ENCODE measurements at places on chromosomes 1 and 21.

- DNase-seq = no peak
These were observed 9.3 kb downstream of the LEPR start for GRCh38 chr1:65429806-65430205.

- DNase-seq = no peak
These were observed 120.1 kb upstream of the SGIP1 start for GRCh38 chr1:66413838-66414175.

GRCh38 chr1:94535095-94535494, 6.5 kb downstream of the F3 start:
- no peak for DNase-seq

DNA sequence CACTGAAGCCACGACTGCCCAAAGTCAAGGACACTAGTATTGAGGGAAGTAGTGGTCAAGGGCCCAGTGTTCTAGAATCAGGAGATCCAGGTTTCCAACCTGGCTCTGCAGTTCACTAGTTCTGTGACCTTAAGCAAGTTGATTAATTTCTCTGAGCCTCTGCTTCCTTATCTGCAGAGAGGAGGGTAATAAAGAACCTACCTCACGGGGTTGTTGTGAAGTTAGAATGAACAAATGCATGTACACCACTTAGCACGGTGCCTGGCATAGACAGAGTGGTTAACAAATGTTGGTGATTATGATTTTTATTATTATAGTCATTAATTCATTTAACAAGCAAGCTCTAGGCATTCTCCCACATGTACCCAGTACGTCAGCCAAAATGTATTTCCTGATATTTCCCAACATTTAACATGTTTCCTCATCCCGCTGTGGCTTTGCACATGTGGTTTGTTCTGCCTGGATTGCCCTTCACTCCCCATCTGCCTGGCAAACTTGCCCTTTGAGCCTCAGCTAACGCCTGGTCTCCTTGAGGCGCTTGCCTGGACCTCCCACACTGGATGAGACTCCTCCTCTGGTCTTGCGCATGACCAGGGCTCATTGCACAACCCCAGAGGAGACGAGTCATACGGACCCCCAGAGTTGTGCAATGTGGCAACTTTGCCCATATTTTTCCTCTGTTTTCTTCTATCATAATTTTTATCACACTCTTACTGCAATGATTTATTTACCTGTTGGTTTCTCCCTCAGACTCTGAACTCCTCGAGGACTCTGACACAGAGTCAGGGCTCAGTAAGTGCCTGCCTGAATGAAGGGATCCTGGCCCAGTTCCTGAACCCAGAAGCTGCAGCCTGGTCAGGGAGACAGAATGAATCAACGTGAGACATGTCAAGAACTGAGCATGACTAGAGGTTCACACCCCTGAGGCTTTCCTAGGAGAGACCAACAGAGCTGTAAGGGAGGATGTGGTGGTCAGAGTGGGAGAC, 20.7 kb upstream of the MFSD2A start:
- peak; percentile 52 for DNase-seq

GRCh38 chr1:33133478-33134105, 48.3 kb downstream of the TRIM62 start:
- no peak for DNase-seq

GRCh38 chr1:156506450-156506849, 5.9 kb upstream of the MEF2D start:
- DNase-seq = no peak

- DNase-seq = no peak
These were observed 66.0 kb downstream of the OBSCN start for GRCh38 chr1:228273720-228274451.

GRCh38 chr1:155206891-155207805, 549 bp downstream of the THBS3 start:
- no peak for DNase-seq

GRCh38 chr1:36847761-36848160, 186.6 kb downstream of the GRIK3 start:
- no peak for DNase-seq

GRCh38 chr1:81149649-81150325, 650.9 kb upstream of the ADGRL2 start:
- no peak for DNase-seq

DNA sequence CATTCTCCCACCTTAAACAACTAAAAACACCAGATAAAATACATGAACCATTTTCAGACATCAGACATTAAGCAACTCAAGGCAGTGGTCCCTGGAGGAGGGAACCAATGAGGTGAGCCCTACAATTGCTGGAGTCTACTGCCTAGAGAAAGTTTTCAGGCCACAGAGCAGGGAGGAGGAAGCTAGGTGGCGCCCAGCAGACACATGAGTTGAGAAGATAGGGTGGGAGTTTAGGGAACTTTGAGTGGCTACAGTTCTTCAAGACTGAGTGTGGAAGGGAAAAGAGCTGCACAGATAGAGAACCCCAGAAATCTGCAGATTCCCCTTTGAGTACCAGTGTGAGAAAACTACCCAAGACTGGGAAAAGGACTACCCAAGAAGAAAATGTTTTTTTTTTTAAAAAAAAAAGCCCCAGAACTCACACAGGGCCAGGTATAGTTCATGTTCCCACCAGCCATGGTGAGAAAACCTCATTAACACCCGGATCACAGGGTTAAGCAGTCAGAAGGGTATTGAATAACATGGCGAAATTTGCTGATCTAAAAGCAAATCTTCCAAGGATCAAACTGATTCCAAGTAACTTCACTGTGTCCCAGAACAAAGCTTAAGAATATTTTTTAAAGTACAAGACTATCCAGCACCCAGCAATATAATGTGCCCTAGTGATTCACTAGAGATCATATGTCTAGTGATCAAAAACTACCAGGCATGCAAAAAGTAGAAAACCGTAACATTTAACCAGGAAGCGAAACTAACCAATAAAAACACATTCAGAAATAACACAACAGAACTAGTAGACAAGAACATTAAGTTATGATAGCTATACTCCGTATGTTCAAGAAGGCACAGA, 12.0 kb downstream of the ALDH9A1 start:
- no peak for DNase-seq

DNA sequence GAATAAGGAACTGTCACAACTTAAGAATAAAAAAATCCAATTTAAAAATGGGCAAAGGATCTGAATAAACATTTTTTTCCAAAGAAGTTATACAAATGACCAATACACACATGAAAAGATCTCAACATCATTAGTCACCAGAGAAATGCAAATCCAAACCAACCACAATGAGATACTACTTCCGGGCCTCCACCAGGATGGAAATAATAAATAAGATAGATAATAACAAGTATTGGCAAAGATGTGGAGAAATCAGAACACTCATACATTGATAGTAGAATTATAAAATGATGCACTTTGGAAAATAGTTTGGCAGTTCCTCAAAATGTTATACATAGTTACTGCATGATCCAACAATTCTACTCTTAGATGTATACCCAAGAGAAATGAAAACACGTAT, 18.7 kb downstream of the ZSWIM5 start:
- no peak for DNase-seq

- DNase-seq = peak; percentile 33
These were observed at the start of gene TUT4 for GRCh38 chr1:52552505-52553361. TSS of gene TUT4 (minus strand) at chr1:52553092. CDS start at chr1:52526280, 26,812 bp downstream.

- no peak for DNase-seq
These were observed at the start of gene SAMSN1 for GRCh38 chr21:14545906-14546480. TSS of gene SAMSN1 (minus strand) at chr21:14546315. CDS start at chr21:14546261, 54 bp downstream.

GRCh38 chr1:51526248-51526647, 7.2 kb upstream of the EPS15 start:
- DNase-seq = no peak

DNA sequence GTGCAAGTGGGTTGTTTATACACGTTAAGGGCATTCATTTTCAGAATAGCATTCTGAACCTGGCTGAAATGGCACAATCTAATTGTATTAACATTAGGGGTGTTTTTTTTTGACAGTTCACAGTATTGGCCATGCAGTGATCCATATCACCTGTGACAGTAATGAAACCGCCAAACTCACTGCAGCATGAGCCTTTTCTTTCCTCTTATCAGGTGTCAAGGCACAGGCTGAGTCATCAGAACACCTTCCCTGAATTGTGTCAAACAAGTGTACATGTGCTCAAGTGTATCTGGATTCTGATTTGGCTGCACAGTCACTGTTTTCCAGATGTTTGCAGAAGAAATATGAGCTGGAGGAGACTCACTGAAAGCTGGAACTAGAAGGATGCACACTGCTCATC, 47.7 kb upstream of the C8B start:
- no peak for DNase-seq

DNA sequence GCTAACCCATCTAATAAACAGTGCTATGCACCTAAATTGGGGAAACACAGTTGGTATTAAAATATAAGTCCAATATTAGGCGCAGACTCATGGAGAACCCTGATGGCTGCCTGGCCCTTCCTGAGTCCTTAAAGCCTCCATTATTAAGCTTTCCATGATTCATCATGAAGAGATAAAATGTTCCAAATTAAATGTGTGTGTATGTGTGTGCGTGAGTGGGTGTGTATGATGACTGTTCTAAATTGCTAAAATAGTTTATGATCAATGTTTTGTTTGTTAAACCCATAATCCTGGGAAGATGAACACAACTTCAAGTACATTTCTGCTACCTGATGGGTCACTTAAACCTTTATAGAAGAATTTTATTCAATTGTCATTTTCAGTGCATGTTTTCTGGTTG, 6.3 kb upstream of the RBBP5 start:
- no peak for DNase-seq

DNA sequence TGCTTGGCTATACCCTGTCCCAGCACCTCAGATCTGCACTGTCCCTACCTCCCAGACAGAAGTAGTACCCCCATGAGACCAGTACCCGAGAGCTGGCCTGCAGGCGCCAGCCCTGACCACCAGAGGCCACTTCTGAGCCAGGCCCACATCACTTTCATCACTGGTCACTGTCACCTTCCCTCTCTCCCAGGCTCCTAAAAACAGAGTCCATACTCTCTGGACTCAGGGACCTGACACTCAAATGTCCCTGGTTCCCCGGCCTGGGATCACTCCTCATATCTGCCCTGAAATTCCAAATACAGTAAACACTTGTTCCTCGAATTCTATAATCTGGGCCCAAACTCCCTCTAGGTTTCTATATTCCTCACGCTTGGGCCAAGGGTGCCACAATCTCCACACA, 18.7 kb downstream of the TMEM53 start:
- no peak for DNase-seq

DNA sequence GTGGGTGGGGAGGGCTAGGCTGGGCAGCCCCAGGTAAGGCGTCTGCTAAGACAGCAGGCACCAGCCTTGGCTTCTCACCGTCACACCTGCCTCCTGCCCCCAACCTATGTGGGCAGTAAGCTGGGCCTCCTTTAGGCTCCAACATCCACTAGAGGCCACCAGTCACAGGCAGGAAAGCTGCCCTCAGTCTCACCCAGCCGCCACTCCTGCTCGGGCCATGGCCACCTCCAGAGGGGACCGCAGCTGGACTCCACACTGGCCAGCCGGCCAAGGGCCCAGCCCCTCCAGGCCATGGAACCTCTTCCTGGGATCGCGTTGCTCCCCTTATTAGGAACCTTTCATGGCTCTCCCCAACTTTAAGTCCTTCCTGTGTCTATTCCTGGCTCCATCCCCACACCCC, 74.5 kb downstream of the MRPL37 start:
- DNase-seq = no peak

- DNase-seq = no peak
These were observed 72.2 kb upstream of the RALGPS2 start for GRCh38 chr1:178652506-178653490.

GRCh38 chr1:103199001-103199400, 90.7 kb upstream of the COL11A1 start:
- DNase-seq = no peak

- no peak for DNase-seq
These were observed 67.6 kb upstream of the EDEM3 start for GRCh38 chr1:184822267-184822666.

DNA sequence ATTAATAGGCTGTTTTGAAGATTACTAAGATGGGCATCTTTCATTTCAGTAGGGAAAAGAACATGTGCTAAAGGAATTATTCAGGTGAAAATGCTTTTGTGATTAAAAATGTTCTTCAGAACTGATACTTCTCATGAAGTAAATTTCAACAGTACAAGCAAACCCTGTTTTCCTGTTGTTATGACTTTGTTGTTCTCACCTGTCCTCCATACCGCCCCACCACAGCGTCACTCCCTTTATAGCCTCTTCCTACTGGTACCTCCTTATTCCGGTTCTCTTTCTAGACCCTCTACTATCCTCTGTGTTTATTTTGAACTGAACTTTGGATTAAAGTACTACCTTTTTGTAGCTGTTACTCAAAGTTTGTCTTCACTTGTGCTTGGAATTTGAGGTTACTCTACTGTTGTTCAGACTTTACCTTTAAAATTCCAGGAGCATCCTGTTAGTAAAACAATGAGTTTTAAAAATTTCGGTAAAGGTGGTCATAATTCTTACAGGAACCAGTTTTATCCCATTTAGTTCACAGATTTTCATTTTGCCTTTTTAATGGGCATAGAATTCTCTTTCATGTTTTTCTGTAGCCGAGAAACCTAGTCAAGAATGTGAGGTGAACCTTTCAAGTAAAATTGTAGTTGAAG, 10.9 kb downstream of the CNST start:
- no peak for DNase-seq

GRCh38 chr1:41883507-41883906, 35.2 kb downstream of the HIVEP3 start:
- DNase-seq = no peak

All from LNCaP clone FGC (cell line).